Stimulated activated CD8-positive, alpha-beta memory T cell treated with anti-CD3 and anti-CD28 coated beads, Interleukin-15, amount 100 ng/mL, for 4 hours (primary cell): ENCODE measurements at places on chromosomes 7 and 10.

DNA sequence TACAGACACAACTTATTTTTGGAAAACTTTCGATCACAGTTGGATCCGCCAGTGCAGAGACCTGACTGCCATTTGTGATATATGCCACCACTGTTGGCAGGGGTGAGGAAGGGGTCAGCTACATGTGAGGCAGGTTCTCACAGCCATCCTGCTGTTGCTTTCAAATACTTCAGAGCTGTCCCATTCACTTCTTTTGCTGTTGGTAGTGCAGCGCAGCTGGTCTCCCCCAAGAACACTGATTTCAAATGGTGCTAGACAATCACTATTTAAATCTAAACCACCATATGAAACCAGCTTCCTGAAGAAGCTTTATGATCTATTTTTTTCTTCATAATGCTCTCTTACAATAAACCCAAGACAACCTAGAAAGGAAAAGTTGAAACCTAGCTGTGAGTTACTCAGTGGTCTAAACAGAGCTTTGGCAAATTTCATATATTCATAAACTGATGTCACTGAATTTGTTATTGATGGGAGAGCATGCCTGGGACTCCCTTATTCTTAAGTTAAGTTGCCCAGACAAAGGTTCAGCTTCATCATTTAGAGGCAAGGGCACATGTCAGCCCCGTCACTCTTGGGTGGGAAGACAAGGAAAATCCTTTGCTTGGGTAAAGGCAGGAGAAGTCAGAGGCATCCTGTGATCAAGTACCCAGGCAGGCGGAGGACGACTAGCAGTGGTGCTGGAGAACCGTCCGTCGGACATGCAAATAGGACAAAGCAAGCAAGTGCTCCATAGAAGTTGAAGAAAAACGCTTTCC, 143.4 kb upstream of the KLF14 start:
- DNase-seq = no peak

DNA sequence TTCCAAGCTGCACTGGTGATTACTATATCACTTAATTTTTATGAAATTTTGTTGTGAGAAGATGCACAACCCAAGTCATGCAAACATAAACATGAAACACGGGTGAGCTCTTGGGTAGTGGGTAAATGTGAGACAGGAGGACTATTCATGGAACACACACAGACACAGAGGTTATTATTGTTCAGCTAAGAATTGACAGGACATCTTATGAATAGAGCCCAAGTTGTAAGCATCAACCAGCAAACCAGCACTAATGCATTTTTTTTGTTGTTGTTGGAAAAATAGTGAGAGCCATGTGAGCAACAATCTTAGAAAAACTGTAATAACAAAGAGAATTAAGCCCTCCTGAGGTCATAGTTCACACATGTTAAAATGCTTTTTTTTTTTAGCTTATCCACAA, 1179.7 kb downstream of the GATA3 start:
- DNase-seq = no peak

- no peak for DNase-seq
These were observed 62.4 kb downstream of the HK1 start for GRCh38 chr10:69340695-69341094.

- no peak for DNase-seq
These were observed 18.1 kb downstream of the ANKRD16 start for GRCh38 chr10:5871596-5871995.

DNA sequence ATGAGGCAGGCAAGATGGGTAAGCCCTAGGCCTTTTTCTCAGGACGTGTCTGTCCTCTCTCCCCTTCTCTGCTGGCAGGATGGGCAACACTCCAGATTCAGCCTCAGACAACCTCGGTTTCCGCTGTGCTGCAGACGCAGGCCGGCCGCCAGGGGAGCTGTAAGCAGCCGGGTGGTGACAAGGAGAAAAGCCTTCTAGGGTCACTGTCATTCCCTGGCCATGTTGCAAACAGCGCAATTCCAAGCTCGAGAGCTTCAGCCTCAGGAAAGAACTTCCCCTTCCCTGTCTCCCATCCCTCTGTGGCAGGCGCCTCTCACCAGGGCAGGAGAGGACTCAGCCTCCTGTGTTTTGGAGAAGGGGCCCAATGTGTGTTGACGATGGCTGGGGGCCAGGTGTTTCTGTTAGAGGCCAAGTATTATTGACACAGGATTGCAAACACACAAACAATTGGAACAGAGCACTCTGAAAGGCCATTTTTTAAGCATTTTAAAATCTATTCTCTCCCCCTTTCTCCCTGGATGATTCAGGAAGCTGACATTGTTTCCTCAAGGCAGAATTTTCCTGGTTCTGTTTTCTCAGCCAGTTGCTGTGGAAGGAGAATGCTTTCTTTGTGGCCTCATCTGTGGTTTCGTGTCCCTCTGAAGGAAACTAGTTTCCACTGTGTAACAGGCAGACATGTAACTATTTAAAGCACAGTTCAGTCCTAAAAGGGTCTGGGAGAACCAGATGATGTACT, 13.1 kb downstream of the PHKG1 start:
- no peak for DNase-seq
